ENCODE measurements at places on chromosomes 16 and 17.

DNA sequence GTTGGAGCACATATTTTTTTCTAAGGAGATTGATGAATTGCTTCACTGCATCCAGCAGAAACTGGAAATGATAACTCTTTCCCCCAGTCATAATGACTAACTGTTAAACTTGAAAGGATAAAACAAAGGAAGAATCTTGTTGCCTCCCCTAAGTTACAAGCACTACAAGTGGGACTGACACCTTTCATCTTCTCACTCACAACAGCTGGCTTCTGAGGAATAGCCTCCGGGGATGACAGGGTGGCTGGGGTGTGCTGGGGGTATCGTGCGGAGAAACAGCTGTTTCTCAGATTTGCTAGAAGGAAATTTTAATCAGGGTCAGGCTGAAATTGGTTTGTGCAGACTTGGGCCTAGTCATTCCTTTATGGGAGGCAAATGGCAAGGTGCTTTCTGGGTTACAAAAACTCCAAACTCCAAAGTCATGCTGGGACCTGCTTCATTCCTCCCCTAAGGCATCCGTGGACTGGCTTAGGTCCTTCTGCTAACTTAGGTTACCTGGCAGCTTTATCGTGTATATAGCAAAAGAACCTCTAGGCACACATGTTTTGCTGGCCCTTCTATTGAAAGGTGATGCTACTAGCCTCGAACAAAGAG lies 557.2 kb downstream of the TOX3 start:
- no peak for DNase-seq

GRCh38 chr17:32502710-32503109 lies 15.9 kb downstream of the CDK5R1 start:
- no peak for DNase-seq

DNA sequence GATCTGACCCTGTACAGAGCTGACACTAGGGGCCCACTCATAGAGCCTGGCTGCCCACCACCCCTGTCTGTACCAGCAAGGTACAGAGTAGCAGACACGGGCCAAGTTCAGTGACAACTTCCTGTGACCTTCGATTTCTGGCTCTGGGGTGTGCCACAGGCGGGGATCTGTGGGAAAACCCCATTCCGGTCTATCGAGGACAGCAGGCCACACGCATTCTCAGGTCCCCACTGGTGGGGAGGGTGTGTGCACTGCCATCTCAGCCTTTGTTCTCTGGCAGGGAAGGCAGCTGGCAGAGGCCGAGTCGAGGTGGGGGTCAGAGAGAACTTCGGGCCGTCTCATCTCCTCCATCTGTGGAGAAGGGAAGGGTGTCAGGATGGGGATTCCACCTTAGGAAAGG lies 10.0 kb downstream of the NLE1 start:
- DNase-seq = no peak

DNA sequence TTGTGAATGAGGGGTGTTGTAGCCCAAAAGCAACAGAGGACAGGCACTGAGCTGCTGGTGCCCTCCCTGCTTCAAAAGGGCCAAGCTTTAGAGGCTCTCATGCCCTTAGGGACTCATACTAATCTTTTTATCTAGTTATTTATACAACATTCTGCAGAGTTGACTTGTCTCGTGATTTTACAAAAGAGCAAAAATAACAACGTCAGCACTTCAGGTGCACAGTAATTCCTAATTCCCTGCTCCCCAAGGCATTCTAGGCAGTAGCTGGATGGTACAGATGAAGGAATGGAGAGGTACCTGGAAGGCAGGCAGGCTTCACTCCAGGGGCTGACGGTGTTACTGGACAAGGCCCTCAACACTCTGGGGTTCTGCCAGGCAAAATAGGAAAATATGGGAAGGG lies 406.7 kb upstream of the CCL2 start:
- no peak for DNase-seq

DNA sequence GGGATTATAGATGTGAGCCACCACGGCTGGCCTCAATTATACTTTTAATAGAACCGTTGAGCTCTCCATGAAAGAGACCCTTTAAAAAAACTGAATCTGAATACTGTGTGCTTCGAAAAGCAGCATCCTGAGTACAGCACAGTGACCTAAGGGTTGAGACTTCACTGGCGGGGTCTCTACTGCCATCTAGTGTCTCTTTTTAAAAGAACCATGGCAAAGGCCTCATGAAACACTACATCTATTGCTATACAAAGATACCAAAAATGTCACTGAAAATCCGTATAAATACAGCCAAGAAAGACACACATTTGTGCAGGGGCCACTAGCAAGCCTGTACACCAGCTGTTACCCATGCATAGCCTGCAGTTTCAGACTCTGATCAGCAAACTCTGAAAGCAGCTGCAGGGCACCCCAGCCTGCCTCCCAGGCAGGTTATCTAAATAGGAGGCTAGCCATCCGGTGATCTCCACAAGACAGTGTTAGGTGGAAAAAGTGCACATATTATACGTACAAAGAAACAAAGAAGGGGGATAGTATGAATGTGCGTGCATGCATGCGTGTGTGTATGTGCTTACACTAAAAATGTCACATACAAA lies 35.3 kb downstream of the NPLOC4 start:
- DNase-seq = no peak

GRCh38 chr17:30388321-30389179 lies 9.8 kb downstream of the CPD start:
- DNase-seq = no peak

GRCh38 chr16:88390735-88391134 lies 8.0 kb downstream of the ZNF469 start:
- DNase-seq = no peak

- DNase-seq = no peak
Observed at GRCh38 chr17:43713494-43714162, 45.0 kb downstream of the SOST start.

DNA sequence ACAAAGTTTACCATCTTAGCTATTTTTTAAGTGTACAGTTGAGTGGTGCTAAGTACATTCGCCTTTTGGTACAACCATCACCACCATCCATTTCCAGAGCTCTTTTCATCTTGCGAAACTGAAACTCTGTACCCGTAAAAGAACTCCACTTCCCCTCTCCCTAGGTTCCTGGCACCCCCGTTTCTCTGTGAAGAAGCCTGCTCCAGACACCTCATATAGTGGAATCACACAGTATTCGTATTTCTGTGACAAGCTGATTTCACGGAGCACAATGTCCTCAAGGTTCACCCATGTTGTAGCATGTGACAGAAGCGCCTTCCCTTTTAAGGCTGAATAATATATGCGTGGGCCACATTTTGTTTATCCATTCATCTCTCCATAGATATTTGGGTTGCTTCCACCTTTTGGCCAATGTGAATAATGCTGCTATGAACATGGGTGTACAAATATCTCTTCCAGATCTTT lies 54.2 kb upstream of the MAP3K14 start:
- no peak for DNase-seq

- no peak for DNase-seq
Observed at GRCh38 chr17:7262192-7262934, at the start of gene CLDN7. TSS of gene CLDN7 (minus strand) at chr17:7262478. CDS start at chr17:7262043, 435 bp downstream.

GRCh38 chr16:75527825-75528299 lies 8.0 kb downstream of the CHST5 start:
- no peak for DNase-seq

DNA sequence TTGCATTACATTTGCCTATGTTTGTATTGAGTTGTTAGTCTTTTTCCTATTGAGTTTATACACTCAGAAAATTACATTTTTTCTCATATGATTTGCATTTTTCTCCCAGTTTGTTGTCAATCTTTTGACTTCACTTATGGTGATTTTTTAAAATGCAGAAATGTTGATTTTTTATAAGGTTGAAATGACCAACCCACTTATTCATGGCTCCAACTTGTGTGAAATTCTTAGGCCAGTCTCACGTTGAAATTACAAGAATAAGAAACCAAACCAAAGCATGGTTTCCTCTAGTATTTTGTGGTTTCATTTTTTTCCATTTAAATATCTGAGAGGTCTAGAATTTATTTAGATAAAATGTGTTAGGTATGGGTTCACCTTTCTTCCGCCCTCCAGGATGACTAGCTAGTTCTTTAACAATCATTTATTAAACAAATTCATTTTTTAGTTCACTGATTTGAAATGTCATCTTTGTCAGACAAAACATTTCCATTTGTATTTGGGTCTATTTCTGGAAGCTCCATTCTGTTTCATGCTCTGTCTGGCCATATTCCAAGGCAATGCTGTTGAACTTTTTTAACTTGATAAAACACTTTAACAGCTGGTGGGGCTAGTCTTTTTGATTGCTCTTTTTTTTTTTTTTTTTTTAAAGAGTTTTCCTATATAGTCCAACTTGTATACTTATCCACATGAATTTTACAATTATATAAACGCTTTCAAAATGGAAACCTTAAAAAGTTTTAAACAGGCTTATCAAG lies 40.0 kb downstream of the FAM20A start:
- DNase-seq = no peak

- DNase-seq = no peak
Observed at GRCh38 chr16:4101421-4102219, 14.6 kb downstream of the ADCY9 start.

DNA sequence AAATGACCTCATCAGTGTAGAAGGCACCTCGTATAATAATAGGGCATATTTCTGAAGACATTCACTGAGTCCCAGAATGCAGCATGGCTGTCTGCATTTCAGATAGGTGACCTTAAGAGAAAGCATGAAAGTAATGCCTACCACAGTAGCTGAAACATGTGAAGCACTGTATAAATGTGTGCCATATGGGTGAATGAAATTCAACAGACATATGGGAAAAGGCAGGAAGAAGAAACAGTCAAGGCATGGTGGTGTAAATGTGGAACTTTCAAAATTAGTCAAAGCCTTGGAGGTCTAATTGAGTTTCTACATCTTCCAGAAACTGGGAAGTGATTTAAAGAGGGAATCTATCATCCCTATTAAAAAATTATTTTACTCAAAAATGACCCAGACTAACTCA lies 698.2 kb upstream of the GOT2 start:
- no peak for DNase-seq

GRCh38 chr16:65672960-65673359 lies 551.1 kb upstream of the CDH11 start:
- DNase-seq = no peak

DNA sequence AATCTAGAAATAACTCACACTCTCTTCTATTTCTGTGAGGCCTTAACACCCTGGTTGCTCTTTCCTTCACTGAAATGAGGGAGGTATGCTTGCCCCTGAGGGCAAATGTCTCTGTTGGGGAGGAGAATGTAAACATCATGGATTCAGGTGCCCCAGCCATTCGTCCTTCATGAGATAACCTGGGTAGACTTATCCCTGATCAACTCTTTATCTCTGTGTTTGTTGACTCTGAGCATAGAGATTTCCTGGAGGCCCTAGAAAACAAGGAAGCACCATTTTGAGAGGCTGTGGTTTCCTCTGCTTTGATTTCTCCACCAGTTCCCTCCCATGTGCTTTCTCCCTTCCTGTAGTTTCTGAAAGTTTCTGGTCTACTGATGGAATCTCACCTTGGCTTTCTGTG lies 77.3 kb downstream of the PHKB start:
- no peak for DNase-seq

DNA sequence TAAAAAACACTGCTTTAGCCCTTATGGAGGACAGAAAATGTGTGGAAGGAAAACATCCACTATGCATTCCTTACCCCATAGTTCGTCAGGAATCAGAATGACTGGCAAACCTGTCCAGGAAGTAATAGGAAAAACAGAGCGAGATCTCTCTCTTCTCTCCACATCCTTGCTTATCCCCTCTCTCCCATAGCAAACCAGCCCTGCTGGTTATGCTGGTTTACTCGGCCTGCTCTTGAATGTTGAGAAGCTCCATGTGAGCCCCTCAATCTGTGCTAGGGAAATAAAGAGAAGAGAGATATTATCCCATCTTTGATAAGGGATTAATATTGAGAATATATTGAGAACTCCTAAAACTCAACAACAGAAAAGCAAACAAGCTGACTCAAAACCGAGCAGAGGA lies 402.8 kb upstream of the RBFOX1 start:
- no peak for DNase-seq

DNA sequence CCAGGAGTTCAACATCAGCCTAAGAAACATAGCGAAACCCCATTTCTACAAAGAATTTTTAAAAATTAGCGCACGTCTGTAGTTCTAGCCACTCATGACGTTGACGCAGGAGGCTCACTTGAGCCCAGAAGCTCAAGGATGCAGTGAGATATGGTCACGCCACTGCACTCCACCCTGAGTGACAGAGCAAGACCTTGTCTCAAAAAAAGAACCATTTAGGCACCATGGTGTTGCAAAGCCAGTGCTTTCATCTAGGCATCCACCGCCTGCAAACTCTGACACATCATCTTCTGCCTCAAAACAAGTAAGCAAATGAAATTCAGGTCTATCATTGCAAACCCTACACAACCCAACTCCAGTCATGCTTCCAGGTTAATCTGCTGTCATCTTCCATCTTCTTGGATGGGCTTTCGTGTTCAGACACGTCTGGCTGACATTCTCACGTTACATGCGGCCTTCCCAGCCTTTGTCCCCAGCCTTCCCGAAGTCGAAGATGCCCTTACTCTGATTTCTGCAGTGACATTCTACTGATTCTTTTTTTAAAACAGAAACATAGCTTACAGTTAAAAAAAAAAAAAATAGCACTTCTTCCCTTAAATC lies 8.9 kb downstream of the ANKRD11 start:
- no peak for DNase-seq

DNA sequence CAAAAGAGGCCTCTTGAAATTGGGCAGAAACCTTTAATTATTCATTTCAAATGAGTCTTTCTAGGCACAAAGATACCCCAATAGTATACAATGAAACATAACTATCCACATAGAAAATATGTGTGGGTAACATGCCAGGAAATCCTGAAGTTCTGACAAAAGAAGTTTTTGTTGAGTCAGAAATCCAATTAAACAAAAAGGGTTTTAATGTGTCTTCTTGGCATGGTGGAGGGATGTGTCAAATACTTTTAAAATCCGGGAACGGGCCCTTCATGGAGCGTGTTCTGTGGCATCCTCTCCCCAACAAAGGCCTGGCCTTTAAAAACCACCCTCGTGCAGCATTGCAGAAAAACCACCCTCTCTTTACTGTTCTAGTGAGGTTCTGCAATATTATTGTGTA lies 14.2 kb downstream of the CDRT4 start:
- no peak for DNase-seq

GRCh38 chr17:15240644-15241043 lies 24.5 kb downstream of the PMP22 start:
- DNase-seq = no peak

- DNase-seq = no peak
Observed at GRCh38 chr17:32516450-32516849, 29.7 kb downstream of the CDK5R1 start.

- DNase-seq = no peak
Observed at GRCh38 chr17:6668727-6669425, 17.3 kb downstream of the C17orf100 start.

DNA sequence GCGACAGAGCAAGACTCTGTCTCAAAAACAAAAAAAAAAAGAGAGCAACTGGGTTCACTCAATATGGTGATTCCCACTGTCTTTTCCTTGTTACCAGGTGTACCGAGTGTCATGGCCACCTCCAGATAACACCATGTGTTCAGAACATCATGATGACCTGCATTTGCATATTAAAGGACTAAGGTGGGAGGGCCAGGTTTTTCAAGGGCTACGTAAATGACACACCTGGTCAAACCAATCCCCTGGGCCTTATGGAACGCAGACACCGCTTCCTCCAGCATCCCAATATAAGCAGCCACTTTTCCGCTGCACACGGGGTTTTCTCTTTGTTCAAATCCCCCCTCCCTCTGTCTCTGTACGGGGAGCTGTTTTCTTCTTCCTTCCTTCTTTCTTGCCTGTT lies 29.3 kb downstream of the WSCD1 start:
- DNase-seq = no peak
